Suppressor macrophage treated with lipopolysaccharide for 1 hour (primary cell): ENCODE measurements at places on chromosomes 12 and 14.
A peak's percentile ranks its signal among the peaks of the same experiment; 100 is the strongest.

- peak; percentile 46 for DNase-seq
Observed at GRCh38 chr14:24513009-24513408, 4.9 kb upstream of the CMA1 start.

- DNase-seq = no peak
Observed at GRCh38 chr12:113818283-113818682, 147.8 kb downstream of the RBM19 start.

DNA sequence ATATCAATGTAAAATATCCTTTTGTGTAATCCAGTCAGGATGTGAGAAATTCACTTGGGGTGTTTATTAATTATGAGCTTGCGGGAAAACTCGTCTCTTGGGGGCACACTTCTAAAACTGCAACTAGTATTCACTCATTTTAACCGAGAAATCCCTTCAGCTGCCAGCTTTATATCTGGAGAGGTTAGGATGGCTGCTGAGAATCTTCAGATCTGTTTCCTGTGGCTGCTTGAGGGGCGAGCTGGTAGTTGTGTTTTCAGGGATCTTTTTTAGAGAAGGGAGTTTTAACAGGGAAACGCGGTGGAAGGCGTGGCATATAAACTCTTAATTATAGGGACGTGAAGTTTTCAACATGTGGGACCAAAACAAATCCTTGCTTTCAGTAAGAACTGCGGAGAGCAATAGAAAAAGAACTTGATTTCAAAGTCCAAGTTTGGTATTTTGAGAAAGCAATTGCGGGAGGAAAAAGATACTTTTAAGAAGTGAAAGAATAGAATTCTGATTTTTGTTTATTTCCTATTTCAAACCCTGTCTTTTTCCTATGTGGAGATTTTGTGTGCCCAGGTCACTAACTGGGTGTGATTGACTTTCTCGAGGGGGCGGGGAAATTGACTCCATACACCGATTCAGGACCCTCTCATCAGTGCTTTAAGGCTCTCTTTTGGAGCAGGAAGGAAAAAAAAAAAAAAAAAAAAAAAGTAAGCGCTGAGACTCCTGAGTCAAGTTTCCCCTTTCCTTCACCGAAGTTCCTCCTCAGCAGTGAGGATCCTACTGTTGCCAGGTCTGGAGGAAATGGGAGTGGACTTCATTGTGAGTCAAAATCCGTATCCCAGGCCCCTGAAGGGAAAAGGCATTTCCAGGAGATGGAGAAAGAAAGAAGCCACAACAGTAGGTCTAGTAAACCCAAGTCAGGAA, 1.1 kb downstream of the PPFIBP1 start:
- peak; percentile 47 for DNase-seq

GRCh38 chr12:109932878-109933503, 32.9 kb downstream of the TCHP start:
- DNase-seq = no peak

DNA sequence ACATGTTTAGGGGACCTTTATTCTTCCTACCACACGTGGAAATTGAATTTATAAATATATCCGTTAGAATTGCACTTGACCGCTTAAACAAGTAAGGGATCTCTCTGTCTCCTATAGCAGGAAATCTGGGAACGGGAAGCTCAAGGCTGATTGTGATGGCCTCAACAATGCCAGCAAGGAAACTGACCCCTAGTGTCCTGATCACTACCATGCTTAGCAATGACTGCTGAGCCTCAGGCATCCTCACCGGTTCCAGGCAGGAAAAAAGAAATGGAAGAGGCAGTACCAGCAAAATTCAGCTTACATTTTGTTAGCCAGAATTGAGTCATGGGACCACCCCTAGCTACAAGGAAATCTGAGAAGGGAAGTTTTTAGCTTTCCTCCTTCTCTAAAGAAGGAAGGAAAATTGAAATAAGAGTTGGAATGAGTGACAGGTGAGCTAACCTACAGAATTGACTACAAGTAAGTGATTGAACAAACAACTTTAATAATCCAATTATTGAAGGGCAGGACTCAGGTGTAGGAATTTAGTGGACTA, 43.9 kb upstream of the AMN1 start:
- no peak for DNase-seq

- no peak for DNase-seq
Observed at GRCh38 chr12:124507188-124508109, 60.0 kb downstream of the NCOR2 start.

GRCh38 chr14:81686512-81686911, 152.9 kb upstream of the SEL1L start:
- DNase-seq = no peak

- DNase-seq = peak; percentile 86
Observed at GRCh38 chr14:50231475-50232275, at the start of gene SOS2. TSS of gene SOS2 (minus strand) at chr14:50231578. CDS start at chr14:50231283, 295 bp downstream.

- DNase-seq = no peak
Observed at GRCh38 chr12:49950273-49951251, at the start of gene AQP2. TSS of gene AQP2 (plus strand) at chr12:49950737. CDS start at chr12:49950831, 94 bp downstream.

DNA sequence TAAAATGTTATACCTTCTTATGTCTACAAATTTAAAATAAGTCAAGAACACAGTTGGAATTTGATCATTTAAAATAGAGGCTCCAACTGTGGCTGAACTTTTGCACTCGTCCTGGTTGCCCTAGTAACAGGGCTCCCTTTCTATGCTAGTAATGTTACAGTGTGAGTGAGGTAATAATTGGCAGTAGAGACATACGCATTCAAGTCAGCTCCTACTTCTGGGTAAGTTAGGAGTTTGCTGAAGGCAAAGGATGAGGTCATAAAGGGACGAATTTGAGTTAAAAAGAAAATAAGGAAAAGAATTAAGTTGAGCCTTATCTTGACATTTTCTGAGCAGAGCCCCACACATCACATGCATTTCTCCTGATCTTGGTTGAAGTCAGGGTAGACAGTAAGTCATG, 129.1 kb downstream of the TMEM117 start:
- DNase-seq = no peak

GRCh38 chr12:55741931-55742680, 816 bp upstream of the GDF11 start:
- no peak for DNase-seq

GRCh38 chr12:69430942-69431590, 39.1 kb upstream of the FRS2 start:
- no peak for DNase-seq

DNA sequence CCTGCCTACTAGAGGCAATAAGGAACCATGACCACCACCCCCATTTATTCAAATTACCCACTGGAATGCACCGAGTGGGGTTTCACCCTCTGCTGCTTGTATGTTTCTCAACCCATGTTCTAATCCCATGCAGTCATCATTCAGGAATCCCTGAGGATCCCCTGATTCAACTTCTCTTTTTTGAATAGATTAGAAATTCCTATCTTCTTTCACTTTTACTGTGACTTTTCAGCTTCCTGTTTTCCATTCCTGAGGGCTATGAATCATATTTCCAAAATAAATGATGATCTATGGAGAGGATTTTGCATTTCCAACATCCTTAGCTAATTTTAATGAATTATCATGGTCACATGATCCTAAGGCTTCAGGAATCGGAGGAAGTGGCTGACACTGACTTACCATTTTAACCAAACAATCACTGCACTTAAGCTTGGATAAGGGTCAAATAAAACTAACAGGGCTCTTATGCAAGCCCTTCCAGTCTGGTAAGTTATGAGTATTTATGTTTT, 19.4 kb upstream of the P2RX4 start:
- peak; percentile 99 for DNase-seq

GRCh38 chr12:20132818-20133217, 235.5 kb upstream of the PDE3A start:
- no peak for DNase-seq

- peak; percentile 10 for DNase-seq
Observed at GRCh38 chr12:127485528-127485927, 781.4 kb upstream of the TMEM132C start.

DNA sequence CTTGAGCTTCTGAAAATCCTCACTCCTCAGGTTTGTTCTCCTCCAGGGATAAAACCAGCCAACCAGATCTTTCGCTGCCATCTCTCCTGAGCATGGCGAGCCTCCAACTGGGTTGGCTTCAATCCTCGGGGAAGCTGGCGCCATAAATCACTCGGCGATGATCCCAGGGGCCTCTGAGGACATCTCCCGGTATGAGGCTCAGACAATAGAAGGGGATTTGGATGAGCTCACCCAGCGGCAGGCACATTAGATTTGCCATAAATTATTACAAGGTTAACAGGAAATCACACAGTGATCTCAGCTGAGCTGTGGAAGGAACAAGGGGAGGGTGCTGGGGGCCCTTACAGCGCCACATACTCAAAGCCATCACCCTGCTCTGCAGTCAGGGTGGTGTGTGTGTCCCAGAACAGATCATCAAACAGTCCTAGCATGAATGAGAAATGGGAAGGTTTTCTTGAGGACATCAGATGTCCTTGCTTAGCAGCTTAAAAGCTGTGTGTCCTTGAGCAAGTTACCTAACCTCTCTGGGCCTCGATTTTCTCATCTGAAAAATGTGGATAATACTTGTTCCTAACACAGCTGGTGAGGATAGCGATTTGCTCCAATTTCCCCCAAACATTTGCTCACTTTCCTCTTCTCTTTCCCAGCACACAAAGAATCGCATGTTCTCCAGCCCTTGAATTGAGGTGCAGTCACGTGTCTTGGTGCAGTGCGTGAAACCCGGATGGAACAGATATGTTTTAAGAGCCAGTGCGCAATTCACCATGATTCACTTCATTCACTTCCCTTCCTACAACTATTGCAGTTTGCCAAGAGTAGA, 142.8 kb downstream of the SCARB1 start:
- DNase-seq = peak; percentile 74

- no peak for DNase-seq
Observed at GRCh38 chr12:57222286-57223190, 5.9 kb downstream of the NXPH4 start.

DNA sequence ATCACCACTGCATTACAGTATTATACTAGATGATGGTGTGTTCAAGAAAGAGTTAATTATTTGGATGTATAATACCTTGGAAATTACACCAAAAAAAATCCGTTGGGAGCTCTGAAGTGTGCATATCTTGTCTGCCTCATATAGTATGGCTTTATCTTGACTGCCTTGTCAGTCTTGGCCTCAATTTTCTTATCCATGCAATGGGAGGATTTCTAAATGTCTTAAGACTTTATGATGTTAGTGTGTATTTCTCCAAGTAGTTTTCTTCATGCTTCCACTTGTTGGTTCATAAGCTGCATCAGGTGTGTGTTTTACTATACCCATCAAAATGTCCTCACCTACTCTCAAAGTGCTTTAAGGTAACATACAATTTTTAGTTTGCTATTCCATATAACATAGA, 84.6 kb downstream of the FGD4 start:
- DNase-seq = no peak

DNA sequence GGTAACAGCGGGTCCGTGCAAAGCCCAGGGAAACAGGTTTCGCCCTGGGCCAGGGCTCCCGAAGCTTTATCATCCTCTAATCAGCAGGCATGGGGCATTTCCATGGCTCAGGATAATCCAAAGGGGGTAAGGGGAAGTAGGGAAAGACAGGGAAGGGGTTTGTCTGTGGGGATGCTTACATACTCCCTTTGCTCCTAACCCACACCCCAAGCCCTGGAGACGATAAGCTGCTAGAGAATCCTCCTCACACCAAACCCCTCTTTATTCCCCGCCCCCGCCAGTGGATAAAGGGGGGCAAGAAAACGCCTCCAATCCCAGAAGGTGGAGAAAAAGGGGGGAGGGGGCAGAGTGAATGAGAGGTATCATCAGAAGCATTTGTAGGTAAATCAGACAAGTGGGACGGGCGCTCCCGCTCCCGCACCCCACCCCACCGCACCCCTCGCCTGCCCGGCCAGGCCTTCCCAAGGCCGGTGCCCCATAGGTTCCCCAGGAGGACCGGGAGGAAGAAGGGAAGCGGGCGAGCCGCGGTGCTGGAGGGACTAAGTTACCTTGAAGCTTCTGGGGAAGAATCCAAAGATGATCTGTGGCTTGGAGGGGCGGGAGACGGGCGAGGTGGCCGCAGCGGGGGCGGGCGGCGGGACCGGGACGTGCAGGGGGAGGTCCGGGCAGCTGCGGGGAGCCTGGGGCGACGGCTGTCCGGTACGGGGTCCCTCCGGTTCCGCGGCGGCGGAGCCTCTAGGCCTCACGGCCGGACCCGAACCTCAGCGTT, 762 bp downstream of the PPP2R5E start:
- peak; percentile 29 for DNase-seq

- DNase-seq = no peak
Observed at GRCh38 chr14:87483271-87484260, 509.4 kb downstream of the GALC start.

- DNase-seq = no peak
Observed at GRCh38 chr12:39010406-39010805, 105.0 kb upstream of the CPNE8 start.

DNA sequence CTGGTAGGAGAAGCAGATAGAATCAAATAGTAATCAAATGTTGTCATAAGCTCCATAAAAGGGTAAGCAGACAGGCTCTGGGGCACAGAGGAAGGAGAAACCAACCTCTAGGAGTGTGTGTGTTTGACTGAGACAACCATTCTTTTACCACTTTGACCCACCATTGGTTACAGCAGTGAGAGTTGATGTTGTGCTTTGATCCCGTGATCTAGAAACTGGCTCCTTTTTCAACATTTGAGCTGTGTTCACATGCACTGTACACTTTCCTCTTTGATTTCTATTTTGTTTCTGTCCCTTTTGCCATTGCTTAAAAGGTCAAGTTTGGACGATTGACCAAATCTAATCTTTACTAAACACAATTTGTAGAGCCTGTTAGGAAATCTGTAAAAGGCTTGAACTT, 108.0 kb downstream of the DAAM1 start:
- no peak for DNase-seq

- DNase-seq = no peak
Observed at GRCh38 chr14:35353409-35354172, 51.0 kb downstream of the NFKBIA start.

DNA sequence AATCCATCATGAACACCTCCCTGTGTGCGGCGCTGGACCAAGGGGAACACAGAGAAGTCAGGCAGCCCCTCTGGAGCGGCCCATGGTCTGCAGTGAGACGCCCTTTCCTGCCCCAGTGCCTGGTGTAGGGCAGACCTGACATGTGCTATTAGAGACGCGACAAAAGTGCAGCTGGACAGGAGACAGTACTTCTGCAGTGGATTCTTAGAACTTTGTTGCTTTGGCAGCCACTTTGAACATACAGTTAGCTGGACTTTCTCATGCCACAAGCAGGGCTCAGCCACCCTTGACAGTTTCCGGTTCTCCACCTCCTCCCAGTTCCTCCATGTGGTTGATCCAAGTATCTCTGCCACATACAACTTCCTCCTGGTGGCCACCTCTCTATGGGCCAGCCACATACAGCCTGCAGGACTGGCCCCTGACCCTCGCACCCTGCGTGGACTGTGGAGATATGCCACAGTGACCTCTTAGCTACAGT, 45.9 kb downstream of the LGMN start:
- DNase-seq = peak; percentile 63

GRCh38 chr14:24108336-24108874, 6.2 kb upstream of the DCAF11 start:
- no peak for DNase-seq

- peak; percentile 99 for DNase-seq
Observed at GRCh38 chr14:54509546-54510501, at the start of gene CGRRF1. TSS of gene CGRRF1 (plus strand) at chr14:54509906. CDS start at chr14:54509960, 54 bp downstream.

GRCh38 chr12:108563136-108563803, 874 bp downstream of the ISCU start:
- DNase-seq = peak; percentile 92

- no peak for DNase-seq
Observed at GRCh38 chr12:114926341-114926740, 242.4 kb upstream of the TBX3 start.
